Glomerular endothelial cell (primary cell): ENCODE measurements at places on chromosomes 5 and 9.

DNA sequence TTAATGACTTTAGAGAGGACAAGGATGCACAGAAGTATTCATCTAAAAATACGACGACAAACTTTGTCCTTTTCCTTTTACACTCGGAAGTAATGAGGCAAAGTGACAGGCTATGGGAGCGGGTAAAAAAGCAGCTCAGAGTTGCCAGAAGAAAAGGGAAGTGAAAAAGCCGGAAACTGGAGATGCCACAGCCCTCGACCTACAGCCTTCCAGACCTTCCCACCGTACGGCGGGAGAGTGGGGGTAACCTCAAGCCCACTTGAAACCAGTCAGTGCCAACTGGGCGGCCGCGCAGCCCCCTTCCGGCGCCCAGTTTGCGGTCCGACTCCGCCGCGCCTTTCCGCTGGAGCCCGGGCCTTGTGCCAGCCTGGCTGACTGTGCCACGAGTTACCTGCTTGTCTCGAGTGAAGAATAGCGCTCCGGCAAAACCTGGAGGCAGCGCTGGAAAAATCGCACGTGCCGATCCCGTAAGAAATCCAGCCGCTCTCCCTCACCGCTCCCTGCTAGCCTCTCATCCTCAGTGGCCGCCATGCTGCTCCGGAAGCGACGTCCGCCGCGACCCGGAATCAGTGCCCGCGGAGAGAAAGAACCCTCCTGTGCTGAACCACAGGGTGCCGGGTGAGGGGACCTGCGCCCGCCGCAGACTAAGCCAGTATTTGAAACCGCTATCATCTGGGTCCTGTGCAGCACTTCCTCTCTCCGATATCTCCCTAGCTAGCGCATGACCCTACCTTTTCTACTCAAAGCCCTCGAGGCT is at the start of gene PGGT1B:
TSS of gene PGGT1B (minus strand) at position 557 of the 757 bp plus-strand sequence. CDS start at position 531, 26 bp downstream.
- no peak for DNase-seq

DNA sequence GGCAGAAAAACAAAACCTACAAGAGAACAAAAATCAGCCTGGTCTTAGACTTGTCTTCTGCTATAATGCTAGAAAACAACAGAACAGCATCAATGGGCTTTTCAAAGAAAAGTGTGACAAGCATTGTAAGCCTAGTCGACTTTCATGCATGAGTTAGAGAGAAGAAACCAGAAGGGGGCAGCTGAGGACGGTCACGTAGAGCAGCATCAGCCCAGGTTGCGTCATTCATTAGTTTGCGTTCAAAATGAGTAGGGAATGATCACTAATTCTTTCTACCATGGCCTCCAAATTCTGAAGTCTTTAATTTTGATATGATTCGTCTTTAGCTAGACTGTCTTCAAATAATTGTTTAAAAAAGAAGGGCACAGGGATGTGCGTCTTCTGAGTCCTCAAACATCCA is 4.7 kb upstream of the ISCA1 start:
- no peak for DNase-seq

GRCh38 chr5:1549475-1550030 is 25.8 kb upstream of the LPCAT1 start:
- DNase-seq: no peak

DNA sequence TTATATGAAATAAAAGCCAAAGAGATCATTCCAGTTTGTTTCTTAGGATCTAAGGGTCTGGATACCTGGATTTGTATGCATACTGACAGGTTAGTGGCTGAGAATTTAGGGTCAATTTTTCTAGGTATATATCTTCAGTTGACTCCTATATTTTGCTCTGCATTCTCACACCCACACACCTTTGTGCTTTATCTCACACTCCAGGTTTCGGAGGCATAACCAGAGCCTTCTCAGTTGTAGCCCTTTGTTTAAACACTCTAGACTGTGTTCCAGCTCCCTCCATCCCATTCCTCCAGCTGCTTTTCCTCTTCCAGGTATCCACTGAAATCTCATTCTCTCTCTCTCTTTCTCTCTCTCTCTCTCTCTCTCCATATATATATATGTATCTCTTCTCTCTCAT is 10.6 kb upstream of the MOCS2 start:
- DNase-seq: no peak

- DNase-seq: no peak
Measured at GRCh38 chr5:14669975-14670374, 5.5 kb downstream of the OTULIN start.

DNA sequence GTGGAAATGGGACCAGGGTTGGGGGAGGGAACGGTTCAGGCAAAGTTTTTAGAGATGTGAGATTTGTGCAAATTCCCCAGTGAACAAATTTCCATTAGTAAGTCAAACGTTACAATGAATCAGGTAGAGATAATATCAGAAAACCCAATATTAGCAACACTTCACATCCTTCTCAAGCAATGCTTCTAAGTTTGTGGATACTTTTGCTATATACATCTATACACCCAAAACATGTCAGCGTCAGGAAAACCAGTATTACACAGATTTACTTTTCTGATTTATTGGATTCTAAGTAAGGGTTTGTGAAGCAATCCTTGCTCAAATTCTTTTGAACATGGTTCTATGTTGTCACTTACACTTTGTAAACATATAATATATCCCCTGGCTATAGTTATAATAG is 6.5 kb downstream of the ALDH1A1 start:
- DNase-seq: no peak

DNA sequence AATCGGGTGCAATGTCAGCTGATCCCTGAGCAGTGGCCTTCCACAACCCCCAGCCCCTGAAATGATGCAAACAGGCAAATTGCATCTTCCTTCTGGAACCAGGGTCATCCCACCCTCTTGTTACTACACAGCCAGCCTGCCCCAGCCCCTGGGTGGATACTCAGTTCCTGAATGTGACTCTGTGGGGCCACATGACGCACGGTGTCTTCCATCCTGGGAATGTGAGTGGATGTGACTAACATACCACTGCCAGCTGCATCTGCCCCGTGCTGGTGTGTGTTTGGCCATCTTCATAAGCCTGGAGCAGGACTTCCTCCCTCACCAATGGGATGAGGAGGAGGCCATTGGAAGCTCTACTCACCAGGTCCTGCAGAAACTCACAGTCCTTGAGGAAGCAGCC is 257.9 kb upstream of the ADAMTS16 start:
- DNase-seq: no peak

DNA sequence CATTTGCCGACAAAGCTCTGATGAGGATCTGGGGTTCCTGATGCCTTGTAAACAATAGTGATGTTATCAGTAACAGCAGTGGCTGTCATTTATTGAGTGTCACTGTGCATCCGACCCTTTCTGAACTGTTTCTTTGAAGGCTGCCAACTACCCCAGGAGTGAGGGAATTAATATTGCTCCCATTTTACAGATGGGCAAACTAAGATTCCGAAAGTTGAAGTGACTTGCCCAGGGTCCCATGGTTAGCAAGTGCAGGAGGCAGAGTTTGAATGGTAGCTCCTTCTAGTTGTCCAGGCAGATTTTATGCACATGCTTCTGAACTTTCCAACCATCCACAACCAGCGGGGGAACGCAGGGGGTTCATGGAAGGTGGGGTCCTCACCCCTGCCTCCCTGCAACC is 81.9 kb downstream of the COL27A1 start:
- DNase-seq: no peak

DNA sequence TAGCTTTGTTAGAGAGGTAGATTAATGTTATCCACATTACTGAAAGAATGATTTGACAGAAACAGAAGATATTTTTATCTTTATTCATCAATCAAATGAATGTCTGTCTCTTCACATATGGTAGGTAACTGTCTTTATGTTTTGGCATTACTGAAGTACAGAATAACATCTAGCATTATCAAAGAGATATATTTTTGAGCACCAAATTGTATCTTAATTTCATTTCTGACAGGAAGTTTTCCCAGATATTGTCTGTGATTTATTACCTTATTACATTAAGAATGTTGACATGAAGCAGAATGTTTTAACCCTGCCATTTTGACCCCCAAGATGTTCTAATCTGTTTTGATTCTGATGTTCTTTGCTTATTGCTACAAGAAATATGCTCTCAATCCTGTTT is 20.3 kb downstream of the CNTRL start:
- DNase-seq: no peak

DNA sequence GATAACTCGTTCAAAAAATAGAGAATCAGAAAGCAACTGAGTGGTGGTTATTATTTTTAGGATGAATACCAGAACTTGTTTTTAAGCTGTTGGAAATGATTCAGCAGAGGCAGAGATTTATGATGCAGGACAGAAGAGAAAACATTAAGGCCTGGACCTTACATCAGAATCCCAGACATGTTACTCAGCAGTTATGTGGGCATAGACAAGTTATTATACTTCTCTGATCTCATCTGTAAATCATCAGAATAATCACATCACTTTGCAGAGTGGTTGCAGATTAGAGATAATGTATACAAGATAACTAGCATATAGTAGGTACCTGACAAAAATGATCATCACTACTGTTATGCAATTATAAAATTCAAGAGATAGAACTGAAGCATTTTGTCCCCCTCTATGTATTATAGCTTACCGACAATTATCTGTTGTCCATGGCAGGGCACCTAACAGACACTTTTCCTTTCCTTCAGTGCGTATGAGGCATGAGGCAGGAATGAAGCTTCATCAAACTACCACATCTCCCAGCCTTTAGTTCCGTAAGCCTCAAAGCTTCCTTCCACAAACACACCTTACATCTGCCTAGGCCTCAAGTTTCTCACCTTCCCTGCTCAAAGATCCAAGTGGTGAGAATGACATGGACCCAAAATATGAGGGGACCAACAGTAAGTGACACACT is 165.9 kb downstream of the DENND1A start:
- no peak for DNase-seq

DNA sequence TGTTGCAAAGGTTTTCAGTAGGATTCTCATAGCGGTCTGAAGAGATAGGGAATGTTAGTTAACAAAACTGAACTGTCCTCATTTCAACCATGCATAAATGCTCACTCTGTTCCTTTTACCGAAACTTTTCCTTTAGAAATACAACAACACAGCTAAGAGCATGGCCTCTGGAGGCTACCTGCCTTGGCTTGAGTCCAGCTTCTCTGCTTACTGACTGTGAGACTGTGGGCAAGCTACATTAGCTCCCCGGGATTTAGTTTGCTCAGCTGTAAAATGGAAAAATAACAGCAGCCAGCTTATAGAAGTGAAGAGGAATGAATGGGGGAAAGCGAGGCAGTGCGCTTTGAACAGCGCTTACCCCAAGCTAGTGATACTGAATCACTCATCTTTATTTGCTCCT is 507.9 kb upstream of the DAP start:
- DNase-seq: no peak

DNA sequence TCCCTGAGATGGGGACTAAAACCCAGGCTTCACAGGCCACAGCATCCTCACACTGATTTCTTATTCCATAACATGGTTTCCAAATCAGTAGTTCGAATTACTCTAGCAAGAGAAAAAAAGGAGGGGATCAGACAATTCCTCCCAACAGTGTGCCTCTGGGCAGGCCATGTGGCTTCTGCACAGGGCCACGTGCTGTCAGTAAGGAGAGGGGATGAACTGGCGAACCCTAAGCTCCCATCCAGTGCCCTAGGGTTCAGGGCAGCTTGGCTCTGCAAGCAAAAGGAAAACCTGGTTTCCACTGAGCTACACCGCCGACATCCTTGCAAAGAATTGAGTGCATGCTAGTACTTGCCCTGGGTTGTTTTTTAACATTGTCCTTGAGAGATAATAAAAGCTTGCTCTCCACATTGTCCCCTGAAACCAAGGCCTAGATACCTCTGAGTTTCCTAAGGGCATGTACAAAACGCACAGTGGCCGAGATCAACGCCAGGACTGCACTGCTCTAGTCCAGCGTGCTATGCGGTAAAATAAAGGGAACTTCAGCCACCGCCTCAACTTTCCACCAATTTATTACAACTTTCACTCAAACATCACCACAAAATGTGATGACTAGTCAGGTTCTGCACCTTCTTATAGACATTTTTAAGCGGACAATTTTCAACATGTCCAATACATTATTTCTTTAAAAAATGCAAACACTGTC is 4.5 kb downstream of the CAMSAP1 start:
- DNase-seq: no peak

DNA sequence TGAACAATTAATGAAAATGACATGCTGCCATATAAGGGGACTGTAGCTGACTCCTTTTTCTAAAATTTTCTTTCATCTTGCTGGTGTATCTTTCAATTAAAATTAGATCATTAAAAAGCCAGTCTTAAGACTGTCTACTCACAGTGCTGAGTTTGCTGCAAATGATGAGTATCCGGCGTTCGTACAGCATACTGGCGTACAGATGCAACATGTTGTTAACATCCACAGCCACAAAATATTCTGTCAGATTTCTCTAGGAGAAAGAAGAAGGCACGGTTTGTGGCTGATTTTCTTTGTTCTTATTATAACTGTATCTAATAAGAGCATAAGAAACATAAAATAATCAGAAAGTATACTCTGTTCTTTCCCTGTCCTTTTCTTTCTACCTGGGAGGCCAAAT is 278.1 kb downstream of the DENND1A start:
- no peak for DNase-seq

GRCh38 chr5:38077652-38078051 is 180.7 kb upstream of the EGFLAM start:
- DNase-seq: no peak
